ENCODE measurements at places on chromosomes 3 and 15.

GRCh38 chr3:171566803-171567422 lies 106.7 kb upstream of the TNIK start:
- DNase-seq: peak; percentile 70

DNA sequence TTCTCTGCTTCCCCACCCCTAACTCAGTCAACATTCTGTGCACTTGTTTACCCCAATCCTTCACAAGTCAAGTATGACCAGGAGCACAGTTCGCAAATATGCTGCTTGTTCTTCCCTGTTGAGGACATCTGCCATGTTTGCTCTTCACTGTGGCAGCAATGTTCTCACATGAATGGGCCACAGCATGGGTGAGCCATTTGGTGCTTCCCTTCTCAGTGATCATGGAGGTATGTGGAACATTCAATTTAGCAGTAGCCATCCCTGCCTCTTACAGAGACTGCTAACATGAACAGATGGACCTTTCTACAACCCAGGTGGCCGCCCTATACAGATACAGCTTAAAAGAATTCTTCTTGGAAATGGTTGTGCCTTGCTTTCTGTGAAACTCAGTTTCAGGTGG lies 660.1 kb upstream of the SGO1 start:
- no peak for DNase-seq

DNA sequence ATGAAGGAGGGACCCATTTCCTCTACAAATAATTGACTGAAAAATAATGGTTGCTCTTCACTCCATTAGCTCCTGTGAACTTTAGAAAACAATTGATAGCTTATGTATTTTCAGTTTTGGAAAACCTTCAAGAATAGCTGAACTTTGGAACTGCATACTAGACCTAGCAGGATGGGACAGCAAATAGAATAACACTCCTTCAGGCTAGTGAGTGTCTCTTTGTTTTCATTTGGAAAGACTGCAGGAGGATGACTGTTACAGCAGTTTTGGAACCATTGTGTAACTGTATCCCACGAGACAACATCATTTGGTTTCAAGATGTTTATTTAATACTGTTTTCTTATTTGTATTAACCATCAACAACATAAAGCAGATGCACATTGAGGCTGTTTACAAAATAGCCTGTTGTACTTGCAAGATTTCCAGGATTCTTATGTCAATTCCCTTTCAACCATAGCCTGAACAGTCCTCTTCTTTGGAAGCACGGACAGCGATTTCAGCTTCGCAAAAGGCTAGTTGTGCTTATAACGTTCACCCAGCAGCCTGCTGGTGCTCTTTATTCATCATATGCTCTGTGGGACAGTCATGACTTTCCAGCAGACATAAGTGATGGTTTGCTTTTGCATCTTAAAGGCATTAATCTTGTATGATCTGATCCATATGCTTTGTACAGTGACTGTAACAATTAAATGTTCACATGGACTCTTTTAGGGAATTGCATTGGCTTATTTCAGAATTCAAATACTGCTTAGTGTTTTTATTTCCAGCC lies 335.5 kb downstream of the IL5RA start:
- no peak for DNase-seq

GRCh38 chr15:49621401-49621811 lies 558 bp downstream of the DTWD1 start:
- DNase-seq: no peak

DNA sequence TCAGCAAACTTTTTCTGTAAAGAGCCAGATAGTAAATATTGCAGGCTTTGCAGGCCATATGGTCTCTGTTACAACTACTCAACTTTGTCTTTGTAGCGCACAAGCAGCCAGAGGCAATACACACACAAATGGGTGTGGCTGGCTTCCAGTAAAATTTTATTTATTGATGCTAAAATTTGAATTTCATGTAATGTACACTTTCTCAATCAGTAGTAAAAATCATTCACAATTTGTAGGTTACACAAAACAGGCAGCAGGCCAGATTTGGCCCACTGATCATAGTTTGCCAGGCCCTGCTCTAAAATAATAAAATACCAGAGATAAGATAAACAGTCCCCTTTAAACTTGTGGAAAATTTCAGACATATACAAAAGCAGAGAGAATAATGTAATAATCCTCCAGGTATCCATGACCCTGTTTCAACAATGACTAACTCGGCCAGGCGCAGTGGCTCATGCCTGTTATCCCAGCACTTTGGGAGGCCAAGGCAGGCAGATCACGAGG lies 330.3 kb downstream of the SHQ1 start:
- DNase-seq: no peak

DNA sequence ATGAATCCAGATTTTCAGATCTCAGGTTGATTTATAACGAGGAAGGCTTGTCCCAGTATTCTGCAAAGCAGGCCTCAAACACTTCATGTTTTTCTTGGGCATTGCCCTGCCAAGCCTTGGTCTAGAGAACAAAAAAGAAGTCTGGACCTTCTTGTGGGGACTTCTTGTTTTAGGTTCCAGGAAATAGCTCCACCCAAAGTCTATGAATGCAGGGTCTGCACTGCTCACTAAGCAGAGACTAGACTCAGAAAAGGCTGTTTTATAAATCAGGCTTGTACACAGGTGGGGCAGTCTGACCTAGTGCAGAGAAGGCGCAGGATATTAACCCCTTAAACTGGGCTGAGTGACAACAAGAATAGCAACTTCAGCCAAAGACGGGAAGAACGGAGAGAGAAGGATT lies 44.3 kb downstream of the GLB1 start:
- no peak for DNase-seq
